ENCODE measurements at places on chromosomes 2 and 18.

GRCh38 chr2:223459328-223459939 is 142.7 kb downstream of the SCG2 start:
- no peak for DNase-seq

GRCh38 chr2:147657086-147658000 is 187.5 kb upstream of the ACVR2A start:
- no peak for DNase-seq

DNA sequence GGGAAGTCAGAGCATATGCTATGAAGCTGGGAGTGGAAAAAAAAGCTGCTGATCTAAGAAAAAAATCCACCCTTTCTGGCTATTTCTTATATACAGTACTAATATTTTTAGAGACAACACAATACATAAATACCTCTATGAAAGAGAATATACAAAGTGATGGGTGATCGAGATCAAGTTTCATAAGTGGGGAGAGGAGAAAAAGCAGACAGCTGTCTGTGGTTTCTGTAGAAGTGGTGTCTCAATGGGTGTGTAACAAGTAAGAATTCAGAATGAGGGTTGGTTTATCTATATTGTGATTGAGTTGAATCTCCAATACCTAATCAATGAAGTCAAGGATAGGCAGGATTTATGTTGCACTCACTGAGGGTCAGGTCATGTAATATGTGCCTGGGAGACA is 191.0 kb downstream of the HNMT start:
- DNase-seq = no peak

DNA sequence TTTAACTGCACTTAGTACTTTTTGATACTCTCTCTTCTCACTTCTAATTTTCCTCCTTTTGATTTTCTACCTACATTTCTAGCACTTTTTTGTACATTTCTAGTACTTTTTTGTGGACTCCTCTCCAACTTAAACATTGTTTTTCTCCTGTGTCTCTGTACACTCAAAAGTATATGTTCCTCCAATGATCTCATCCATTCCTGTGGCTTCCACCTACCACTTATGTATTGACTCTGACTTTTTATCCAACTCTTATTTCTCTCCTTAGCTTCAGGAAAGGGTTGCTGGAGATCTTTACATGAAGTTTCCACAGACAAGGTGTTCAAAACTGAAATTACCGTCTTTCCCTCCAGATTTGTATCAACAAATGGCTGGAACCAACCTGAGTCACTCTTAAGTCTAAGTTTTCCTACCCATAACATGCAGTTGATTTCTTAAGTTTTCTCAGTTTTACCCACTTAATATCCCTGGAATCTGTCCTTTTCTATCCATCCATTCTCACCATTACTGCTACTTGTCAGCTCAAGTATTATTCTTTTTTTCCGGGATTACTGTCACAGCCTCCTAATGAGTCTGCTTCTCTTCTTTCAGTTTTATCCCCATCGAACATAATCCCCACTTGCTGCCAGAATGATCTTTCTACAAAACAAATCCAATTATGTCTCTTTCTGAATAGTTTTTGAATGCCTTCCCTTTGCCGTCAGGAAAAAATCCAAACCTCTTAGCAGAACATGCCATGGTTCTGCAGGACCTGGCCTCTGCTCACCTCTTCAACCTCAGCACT is 22.6 kb upstream of the PELI1 start:
- DNase-seq = no peak

GRCh38 chr2:231033147-231034132 is 3.9 kb upstream of the C2orf72 start:
- no peak for DNase-seq

GRCh38 chr2:11320698-11321492 is 23.5 kb downstream of the ROCK2 start:
- DNase-seq = no peak

DNA sequence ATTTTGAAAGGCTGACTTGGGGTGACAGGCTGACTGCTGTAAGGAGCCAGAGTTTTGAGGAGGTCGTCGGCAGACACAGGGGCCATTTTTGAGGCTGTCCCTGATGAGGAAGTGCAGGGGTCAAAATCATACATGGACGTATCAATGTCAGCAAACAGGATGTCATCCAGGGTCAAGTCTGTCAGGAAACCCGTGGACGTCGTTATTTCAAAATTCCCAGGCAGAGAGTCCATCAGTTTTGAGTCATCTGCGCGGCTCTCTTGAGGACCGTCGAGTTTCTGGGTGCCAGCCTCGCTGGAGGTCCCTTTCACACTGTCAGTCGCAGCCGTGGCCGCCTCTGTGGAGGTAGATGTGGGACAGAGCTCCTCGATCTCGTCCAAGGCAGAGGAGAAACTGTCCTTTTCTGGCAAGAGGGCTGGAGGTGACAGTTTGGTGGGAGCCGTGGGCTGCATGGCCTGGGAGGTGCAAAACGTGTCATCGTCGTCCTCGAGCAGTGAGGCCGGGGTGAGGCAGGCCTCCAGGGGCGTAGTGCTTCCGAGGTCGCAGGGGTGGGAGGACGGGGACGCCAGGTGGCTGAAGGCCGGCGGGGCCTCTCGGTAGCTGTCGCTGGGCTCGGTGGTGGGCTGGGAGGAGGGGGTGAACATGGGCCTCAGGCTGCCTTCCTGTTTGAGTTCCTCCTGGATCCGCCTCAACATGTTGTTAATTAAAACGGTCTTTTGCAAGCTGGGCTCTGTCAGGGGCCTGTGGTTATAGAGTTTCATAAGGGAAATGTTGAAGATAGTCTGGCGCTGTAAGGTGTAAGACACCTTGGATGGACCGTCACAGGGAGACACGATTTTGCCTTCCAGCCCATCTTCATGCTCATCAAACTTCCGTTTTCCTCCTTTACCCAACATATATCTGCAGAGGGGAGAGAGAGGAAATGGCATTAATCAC is 17.5 kb downstream of the SERTAD2 start:
- no peak for DNase-seq

DNA sequence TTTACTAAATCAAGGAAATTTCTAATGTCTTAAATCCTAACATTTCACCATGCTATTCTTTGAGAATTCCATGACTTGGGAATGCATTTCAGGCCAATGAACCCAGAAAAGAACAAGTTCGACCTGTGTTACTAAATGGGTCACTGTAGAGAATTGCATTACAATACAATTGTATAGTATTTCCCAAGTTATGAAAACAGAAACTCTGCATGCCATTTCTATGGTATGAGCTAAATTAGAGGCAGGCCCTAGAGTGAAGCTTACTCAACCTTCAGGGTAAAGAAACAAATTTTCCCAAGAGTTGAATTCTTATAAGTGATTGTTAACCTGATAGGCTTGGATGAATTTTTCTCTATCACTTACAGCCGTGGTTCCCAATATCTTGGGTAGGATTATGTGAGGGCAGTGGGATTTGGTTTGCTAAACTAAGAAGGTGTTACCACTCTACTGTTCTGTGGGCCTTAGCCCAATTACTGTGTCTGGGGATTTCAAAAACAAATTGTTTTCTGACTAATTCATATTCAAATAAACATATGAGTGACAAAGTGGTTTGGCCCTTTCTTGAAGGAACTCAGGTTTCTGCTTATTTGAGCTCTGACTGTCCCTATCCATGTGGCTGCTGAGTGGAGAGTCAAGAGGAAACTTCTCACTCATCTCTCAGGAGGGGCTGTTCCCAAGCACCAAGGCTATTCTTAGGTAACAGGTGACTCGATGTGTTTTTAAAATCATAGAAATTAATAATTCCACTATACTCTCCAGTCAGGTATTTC is 11.2 kb upstream of the SERPINB7 start:
- DNase-seq = no peak

- no peak for DNase-seq
Measured at GRCh38 chr2:36351736-36352349, 3.7 kb upstream of the CRIM1 start.

DNA sequence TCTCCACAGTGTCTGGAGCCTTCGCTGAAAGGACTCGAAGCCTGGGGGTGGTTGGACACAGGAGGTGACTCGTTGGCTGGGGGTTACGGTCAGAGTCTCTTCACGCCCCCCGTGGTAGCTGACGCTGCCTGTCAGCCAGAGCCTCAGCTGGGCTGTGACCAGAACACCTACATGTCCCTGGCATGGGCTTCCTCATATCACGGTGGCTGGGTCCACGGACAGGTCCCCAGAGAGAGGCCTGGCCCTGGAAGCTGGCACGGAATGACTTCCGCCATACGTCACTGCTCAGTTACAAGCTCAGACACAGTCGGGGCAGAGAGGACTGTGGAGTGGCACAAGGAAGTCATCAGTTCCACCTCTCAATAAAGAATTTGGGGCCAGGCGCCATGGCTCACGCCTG is 28.5 kb downstream of the ITGB1BP1 start:
- DNase-seq = no peak

DNA sequence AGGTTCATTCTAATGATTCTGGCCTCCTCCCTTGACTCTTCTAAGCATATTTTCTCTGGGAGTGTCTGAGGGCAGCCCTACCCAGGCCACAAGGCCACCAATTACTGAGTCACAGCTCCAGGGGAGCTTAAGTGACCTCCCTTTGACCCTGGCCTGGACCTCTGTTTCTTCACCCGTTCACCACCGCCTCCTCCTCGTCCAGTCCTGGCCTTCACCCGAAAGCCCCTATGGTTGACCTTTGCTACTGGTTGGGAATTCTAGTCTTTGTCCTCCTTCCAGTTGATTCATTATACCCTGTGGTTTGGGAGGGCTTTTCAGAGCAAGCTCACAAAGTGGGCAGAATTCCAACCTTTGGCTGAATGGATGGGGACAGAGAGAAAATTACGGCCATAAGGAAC is 72.6 kb downstream of the NRP2 start:
- no peak for DNase-seq

- DNase-seq = no peak
Measured at GRCh38 chr18:48619501-48619900, 80.7 kb downstream of the CTIF start.

- no peak for DNase-seq
Measured at GRCh38 chr2:233011268-233011650, 1.8 kb downstream of the NGEF start.

DNA sequence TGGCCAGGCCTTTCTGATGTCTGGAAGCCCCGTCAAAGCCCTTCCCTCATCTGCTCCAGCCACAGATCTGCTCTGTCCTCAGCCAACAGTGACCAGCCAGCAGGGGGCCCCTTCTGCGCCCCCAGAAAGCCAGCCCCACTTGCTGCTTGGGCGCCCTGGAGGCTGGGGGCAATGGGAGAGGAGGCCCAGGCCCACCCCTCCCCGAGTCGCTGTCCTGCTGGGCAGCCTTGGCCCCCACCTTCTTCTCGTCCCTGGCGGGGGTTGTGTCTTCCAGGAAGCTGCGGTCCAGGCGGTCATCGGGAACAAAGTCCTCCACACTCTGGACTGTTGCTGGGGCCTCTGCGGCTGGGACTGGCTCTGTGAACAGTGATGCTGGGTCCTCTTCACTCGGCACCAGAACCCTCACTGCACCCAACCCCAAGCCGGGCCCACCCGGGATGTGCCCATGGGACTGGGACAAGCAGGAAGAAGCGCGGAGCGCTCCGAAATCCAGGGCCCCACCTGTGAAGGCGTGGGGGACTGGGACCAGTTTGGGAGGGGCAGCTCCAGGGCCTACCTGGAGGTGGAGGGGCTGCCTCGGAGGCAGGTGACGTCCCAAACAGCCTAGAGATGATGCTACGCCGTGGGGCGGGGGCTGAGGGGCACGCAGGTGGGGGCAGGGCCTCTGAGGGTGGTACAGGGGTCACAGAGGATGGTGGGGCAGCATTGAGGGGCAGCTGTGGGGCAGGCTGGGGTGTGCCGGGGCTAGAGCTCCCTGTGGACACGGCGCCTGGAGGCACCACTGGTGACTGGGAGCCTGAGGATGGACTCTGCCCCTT is 257.6 kb downstream of the ANKRD30B start:
- no peak for DNase-seq

DNA sequence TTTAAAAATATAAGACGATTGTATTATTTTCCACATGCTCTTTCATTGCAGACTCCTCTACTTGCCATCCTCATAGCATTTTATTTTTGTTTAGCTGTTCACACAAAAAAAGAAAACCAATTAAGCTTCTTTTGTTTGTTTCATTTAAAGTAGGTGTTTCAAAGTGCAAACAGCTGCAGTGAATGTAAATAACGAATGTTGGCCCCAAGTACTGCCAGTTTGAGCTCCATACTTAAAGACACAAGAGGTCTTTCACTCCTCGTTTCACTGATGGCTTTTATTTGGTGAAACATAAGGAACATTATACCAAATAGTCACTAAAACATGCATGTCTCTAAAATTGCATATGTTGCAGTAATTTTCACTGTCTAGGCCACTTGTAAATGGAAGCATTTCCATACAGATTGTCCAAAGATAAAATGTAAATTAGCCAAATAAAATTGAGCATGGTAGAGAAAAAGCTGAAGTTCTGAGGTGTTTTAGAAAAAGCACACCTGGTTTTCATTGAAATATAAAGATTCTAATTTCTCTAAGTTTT is 253.4 kb downstream of the TMX3 start:
- DNase-seq = no peak

GRCh38 chr2:152348388-152348787 is 13.4 kb downstream of the FMNL2 start:
- DNase-seq = no peak

GRCh38 chr2:124088616-124089015 is 63.5 kb downstream of the CNTNAP5 start:
- DNase-seq = no peak

- DNase-seq = no peak
Measured at GRCh38 chr18:43934781-43935471, 657.6 kb upstream of the SYT4 start.

GRCh38 chr2:151842830-151843690 is 14.8 kb upstream of the ARL5A start:
- no peak for DNase-seq

DNA sequence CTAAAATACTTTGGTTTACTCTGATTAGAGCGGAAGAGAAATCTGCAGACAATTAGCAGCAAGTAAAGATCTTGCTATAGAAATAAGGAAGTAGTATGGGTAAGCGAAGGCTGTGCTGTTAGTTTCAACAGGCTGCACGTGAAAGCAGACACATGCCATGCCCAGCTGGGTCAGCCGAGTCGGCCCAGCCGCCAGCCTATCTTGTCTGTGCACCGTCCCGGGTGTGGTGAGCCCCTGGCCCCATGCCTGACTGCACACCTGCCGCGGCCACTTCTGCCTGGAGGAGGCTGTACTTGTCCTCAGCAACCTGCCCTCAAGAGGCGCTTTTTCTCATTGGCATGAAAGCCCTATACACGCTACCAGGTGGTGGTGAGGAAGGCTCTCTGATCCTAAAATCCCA is 185.5 kb downstream of the SEPTIN10 start:
- DNase-seq = no peak

DNA sequence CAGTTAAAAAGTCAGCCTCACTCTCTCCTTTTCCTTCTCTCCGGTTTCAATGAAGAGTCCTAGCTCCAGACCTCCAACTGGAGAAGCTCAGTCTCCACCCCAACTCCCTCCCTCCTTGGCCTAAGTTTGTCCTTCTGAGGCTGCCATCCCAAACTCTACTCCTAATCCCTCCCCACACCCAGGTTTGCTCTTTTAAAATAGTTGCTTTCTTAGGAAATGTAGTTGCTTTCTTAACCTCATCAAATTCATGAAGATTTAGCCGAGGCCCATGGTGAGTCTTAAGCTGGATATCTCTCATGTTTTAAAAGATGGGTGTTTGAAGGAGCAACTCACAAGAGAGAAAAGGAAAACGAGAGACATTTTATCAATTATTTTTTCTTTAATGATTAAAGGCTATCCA is 937 bp upstream of the LANCL1 start:
- DNase-seq = no peak

GRCh38 chr2:25651066-25651465 is 22.3 kb downstream of the DTNB start:
- DNase-seq = no peak
